Activated T-cell treated with anti-CD3 and anti-CD28 coated beads for 24 hours (primary cell): ENCODE measurements at places on chromosomes 13 and 19.

DNA sequence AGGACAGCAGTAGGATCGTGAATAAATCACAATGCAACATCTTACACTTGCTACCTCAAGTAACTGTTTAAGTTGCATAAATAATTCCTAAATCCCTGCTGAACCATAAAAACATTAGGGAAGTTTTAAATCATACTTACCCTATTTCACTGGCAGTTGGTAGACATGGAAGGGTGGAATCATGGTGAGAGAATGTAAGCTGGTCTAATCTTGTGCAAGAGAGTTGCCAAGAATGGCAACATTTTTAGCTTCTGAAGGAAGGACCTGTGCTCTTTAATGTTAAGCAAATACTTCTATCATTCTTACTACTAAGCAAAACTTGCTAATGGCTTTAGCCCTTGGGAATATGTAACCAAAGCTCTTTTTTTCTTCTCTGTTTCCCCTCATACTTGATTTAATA is 46.8 kb downstream of the MTUS2 start:
- no peak for DNase-seq

DNA sequence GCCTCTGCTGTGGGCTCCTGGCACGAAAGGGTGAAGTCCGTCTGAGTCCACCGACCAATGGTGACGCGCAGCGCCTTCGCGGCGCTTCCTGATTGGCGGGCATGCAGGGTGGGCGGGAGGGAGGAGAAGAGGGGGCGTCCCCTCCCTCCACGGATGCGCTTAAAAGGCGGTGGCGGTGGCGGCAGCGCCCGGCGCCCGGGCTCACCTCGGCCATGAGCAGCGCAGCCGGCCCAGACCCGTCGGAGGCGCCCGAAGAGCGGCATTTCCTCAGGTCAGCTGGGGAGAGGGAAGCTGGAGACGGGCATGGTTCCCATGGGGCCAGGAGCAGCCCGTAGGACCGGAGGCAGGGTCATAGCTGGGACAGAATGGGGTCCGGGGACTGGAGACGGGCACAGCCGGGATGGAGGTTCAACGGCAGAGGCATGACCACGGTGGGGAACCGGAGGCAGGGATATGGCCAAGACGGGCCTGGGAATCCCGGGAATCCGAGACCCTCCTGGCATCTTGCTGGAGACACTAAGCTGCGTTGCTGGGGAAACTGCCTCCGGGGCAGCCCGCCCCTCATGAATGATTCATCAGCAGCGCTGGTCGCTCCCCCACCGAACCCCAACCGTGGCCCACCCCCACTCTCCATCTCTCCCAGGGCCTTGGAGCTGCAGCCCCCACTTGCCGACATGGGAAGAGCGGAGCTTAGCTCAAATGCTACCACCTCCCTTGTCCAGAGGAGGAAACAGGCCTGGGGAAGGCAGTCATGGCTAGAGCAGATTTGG is at the start of gene YJEFN3:
TSS of gene YJEFN3 (plus strand) at position 191 of the 770 bp plus-strand sequence. CDS start at position 213, 22 bp downstream.
- DNase-seq = no peak

DNA sequence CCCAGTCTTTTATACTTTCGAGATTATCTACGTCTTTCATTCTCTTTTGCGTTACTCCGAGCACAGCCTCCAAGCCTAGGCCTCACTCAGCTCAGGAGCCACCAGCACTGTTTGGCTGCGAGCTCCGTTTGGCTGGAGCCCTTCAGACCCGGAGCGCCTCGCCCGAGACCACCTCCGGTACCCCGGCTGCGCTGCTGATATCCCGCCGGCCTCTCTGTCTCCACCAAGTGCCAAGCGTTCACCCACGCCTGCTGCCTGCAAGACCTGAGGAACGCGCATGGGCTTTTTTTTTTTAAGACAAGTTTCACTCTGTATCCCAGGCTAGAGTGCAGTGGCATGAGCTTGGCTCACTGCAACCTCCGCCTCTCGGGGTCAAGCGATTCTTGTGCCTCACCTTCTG is 14.1 kb upstream of the ZNF177 start:
- DNase-seq = no peak

DNA sequence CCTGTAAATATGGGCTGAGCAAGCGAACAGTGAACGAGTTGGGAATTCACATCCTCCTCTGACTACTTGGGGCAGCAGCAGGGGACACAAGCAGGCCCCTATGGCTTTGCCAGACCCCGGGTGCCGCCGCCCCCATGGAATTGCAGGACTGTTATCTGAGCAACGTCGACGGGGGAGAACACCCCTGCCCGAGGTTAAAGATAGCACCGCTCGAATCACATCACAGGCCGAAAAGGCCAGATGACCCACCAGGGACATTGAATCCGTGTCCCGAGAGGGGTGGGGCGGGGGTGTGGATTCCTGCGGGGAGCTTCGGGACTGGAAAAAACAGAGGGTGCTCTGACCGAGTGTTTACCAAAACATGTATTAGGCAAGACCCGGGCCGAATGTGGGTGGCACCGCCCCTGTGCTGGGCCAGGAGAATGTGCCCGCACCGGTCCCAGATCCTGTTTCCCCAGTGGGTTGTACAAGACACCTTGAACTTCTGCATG is 9.1 kb downstream of the FEM1A start:
- no peak for DNase-seq

- no peak for DNase-seq
These were observed 83.0 kb upstream of the TM9SF2 start for GRCh38 chr13:99418103-99418842.

DNA sequence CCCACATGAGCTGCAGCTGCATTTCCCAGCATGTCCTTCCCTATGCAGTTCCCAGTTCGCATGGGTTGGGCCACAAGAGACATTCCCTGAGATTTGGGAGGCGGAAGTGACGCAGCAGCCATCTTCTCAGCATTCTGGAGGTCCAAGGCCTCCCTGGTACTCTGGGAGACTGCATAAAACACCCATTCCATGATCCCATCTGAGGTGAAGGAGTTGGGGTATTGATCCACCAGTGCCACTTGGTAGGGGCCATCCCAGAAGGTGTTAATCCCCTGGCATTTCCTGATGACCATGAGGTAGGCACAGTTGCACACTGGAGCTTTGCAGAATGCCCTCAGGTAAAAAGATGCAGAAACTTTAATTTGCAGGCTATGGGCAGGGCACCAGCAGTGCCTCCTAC is 25.4 kb downstream of the POP4 start:
- DNase-seq = no peak

DNA sequence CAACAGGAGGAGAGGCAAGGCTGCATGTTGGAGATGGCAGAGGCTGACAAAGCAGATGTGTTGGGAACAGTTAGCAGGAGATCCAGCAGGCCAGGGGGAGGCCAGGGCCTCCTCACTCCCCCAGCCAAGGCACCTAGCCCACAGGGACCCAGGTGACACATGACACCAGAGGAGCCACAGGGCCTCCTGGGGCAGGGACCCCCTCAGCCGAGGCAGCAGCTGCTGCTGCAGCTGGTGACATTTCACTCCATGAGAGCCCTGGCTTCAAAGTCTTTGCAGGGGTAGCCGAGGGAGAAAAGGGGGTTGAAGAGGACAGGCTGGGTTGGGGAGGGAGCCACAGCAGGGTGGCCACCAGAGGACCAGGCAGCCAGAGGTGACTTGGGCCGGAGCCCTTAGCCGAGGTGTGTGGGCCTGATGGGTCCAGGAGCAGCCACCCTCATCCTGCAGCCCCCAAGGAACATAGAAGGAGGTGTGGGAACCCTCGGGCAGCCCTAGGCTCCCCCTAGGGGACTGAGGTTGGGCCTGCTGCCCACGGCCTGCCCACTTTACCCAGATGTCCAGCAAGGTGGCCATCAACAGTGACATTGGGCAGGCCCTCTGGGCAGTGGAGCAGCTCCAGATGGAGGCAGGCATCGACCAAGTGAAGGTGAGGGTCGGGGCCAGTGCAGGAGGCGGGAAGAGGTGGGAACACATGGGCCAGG is at the start of gene GNG14:
TSS of gene GNG14 (plus strand) at position 503 of the 701 bp plus-strand sequence. CDS start at position 554, 51 bp downstream.
- no peak for DNase-seq

DNA sequence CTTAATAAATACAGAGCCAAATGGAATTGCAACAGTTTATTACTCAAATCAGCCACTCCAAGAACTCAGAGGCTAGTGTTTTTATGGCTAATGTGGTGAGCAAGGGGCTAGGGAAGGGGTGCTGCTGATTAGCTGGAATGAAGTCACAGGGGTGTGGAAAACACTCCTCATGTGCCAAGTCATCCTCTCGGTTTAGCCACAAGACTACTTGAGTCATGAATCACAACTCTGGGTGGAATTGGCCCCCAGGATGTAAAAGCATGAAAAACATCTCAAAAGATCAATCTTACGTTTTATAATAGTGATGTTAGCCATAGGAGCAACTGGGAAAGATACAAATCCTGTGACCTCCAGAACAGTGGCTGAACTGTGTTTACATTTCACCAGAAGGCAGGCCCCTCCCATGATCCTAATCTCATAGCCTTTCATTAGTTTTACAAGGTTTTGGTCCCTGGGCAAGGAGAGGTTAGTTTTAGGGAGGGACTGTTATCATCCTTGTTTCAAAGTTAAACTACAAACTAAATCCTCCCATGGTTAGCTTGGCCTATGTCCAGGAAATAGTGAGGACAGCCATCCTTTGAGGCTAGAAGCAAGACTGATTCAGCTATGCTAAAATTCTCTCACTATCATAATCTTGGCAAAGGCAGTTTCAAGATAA is 2020.1 kb upstream of the PCDH20 start:
- no peak for DNase-seq

- DNase-seq = no peak
These were observed 308.1 kb downstream of the COG6 start for GRCh38 chr13:39963612-39964011.

GRCh38 chr13:58376349-58376748 is 744.8 kb downstream of the PCDH17 start:
- no peak for DNase-seq

GRCh38 chr13:104414771-104415170 is 1348.6 kb upstream of the SLC10A2 start:
- DNase-seq = no peak

DNA sequence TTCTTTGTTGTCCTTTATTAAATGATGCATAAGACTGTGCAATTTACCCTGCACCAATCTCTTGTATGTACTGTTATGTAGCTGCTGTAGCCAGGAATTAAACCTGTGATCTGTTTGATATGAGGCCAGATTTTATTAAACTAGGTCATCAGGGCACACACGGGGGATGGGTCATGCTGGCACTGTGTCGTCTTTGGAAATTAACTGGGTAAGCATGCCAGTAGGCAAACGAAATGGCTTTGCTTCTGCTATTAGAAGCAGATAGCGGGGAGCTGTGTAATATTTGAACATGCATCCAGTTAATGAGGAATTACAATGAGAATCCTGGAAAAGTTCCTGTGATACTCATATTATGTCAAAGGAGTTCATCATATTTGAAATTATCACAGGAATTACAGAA is 23.5 kb downstream of the MTUS2 start:
- no peak for DNase-seq

DNA sequence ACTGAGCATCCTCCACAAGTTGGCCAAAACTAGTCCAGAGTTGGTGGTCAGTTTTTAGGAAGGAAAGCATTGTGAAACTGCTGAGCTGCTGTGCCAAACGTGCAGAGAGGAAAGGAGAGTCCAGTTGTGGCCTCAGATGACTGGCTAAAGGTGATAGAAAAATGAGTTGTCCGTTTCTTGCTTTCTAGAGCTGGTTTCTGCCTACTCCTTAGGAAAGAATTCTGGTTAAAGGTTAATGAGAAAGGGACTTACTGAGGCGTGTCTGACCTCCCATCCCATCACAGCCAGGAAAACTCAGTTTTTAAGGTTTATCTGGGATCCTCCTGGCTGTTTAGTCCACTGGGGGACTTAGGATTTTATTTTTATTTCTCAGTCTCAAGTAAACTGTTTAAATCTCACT is 1186.3 kb downstream of the UQCRFS1 start:
- DNase-seq = no peak

DNA sequence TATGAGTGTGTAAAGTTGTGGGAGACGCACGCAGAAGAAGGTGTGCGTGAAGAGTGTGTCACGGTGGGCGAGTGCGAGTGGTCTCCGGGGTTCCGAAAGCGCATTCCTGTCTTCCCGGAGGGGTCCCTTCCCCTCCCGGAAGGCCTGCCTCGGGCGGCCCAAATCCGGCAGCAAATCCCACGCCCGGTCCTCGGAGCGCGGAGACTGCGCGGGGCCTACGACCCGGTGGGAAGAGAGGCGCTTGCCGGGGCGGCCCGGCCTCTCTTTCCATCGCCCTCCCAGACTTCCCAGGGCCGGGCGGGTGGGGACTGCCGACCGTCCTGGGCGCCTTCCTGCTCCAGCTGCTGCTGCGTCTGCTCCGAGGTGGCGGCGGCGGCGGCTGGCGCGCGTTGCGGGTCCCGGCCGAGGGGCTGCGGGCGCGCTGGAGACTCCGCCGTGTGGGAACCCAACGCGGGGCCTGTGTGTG is 2.1 kb downstream of the ZIC5 start:
- DNase-seq = no peak

DNA sequence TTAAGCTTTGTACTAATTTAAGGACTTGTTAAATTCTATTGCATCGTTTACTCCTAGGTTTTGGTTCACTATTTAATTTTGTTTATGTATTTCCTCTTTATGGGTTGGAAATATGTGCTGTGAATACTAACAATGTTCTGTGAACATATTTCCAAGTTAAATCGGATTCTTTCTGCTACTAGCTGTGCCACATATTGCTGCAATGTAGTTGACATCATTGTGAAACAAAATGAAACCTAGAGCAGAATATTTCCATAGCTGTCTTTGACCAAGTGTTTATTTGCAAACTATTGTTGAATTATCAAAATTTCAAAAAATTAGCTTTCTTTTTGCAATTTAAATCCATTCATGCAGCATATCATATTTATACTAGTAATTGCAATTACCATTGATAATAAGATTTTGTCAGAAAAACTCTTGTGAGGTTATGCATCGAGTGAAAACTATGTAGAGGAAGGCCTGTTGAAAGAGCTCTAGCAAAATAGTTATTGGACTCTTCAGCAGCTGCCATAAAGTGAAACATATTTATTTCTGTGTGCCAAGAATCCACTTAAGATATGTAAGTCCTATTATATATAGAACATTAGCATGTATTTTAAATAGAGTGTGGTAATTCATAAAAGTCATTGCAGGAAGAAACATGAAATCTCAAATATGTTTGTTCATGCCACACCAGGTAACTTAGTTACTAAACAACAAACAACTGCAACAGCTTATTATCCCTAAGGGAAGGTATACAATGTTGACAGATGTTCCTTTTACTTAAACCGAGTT is 575.1 kb downstream of the SLITRK6 start:
- DNase-seq = no peak

DNA sequence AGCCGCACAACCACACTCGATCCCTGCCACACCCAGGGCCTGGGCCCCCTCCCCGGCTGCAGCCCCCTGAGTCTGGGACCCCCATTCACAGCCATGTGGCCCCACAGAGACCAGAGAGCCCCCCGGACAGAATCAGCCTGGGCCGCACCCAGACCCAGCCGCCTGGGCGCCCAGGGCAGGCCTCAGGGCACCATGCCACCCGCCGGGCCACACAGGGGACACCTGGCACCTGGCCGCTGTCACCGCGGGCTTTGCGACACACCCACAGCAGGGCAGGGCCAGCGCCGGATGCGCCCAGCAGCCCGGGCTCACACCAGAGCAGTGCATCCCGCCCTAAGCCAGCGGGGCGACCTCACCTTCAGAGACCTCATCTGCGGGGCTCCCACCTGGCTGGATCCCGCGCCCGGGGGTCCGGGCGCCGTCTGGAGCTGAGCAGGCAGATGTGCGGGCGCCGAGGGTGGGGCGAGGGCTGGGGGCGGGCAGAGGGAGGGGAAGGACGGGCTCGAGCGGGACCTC is 443 bp downstream of the TBXA2R start:
- DNase-seq = no peak
